ENCODE measurements at places on chromosomes 7 and 10.

GRCh38 chr10:97673736-97674525 is 13.1 kb downstream of the AVPI1 start:
- no peak for DNase-seq

- DNase-seq, result no peak
Measured at GRCh38 chr7:112452102-112452888, 2.0 kb downstream of the IFRD1 start.

- no peak for DNase-seq
Measured at GRCh38 chr10:63213489-63213888, 80.4 kb downstream of the NRBF2 start.

- DNase-seq, result no peak
Measured at GRCh38 chr10:90461437-90462155, 396.2 kb downstream of the HTR7 start.

- DNase-seq, result no peak
Measured at GRCh38 chr7:34343667-34344066, 314.4 kb upstream of the NPSR1 start.

- DNase-seq, result no peak
Measured at GRCh38 chr7:88429382-88429781, 122.7 kb upstream of the STEAP4 start.

GRCh38 chr7:55545496-55545895 is 26.8 kb downstream of the VOPP1 start:
- no peak for DNase-seq

DNA sequence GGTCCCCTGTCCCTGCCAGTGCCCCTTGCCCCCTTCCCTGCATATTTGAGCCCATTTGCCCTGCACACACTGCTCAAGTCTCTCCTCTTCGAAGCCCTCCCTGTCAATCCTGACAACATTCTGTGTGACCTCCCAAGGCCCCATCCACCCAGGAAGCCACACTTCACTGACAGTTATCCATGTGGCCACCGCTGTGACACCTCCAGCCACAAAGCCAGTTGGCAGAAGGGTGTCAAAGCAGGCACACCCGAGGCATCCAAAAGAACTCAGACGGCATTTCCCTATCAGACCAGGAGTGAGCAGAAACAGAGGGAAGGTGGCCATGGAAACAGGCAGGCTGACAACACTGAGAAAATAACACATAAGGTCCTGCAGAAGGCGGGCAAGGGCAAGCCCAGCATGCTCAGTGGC is 4.6 kb downstream of the POLM start:
- DNase-seq, result no peak

DNA sequence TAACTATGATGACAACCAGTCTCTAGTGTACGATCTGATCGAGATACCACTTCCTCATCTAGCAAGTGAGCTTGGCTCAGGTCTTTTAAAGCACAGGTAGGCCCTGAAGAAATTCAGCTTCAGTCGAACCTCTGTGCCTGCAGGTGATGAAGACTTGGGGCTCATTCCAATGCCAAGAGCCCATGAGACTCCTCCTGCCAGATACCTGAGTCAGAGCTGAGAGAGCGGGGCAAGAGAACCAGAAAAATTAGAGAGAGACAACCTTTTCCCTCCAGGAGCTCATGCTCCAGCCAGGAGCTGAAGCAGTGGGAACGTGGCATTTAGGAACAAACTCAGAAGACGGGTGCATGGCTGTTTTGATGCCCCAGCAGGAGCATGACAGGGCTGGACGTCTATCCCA is 232.7 kb downstream of the FANK1 start:
- no peak for DNase-seq

GRCh38 chr10:132538790-132539421 is 1.3 kb downstream of the INPP5A start:
- DNase-seq, result no peak

DNA sequence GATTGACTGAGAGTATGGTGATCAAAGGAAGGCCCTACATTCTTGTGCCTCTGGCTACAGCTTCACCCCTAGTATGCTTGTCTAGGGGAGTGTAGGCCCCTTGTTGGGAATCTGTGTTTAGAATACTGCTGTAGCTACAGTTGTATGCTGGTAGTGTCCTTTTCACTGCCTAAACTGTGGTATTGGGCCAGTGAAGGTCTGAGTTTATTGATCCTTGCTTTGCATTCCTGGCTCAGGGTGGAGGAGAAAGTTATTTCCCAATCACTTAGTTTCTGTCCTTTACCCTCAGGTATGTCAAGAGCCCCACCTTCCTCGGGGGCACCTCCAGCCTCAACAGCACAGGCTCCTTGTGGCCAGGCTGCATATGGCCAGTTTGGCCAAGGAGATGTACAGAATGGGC is 6.6 kb downstream of the SEC24C start:
- no peak for DNase-seq

DNA sequence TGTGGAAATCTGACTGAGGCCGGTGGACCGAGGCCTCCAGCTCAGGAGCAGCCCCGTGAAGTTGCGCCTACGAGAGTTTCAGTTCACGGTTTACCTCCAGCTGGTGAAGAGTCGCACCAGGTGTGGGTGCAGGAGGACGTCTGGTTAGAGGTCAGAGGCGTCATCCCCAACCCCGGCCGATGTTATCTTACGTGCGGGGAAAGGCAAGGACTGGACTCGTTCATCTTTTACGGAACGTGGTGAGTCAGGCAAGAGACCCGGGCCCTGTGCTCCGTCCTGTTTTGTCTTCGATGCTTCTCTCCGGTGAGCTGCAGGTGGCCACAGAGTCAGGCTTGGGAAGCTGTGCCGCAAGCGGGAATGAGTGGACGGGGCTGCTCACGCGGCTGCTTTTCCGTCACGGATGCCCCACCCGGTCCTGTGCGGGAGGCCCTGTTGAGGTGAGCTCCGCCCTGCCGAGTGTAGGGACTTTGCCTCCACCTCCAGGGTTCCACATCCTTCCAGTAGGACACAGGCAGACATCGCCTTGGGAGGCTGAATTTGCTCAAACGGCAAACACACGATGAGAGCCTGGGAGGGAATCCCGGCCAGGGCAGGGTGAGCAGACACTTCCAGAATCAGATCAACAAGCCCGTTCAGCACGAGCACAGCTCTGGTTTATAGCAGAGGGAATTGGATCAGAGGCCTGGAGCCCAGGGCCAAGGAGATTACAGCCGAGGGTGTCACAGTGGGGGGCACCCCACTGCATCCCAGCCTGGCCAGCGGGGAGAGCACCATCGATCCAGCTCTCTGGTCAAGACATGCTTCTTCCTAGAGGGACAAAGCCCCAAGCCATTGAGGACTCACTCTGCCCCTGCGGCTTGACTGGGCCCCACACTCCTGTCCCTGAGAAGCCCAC is 50.1 kb upstream of the INPP5A start:
- no peak for DNase-seq

DNA sequence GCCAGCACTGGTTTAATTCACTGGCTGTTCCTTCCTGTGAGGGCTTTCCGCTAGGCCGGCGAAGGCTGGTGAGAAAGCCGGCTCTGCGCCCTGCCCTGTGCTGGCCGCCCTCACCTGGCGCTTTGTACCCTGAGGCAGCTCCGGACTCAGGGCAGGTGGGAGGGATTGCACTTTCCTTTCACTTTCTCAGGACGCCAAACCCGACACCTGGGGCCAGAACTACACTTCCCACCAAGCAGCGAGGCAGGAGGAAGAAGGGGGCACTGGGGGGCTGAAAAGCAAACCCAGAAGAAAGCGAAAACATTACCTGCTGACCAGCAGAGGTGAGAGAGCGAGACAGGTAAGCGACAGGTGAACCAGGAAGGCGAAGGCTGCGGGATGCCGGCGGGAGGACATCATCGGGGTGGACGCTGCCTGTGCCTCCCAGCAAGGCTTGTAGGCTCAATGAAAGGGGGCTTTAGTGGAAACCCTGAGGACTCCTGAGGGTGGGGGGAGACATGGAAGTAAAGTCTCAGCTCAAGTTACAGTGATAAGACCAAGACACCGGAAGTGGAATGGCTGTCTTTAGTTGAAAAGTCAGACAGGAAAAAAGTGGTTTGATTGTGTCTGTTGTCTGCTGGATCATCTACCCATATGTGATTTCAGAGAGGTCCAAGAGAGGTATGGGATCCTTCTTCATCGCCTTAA is at the start of gene RAB19:
Gene RAB19, plus strand, starts transcription at position 181 of the 687 bp plus-strand sequence. CDS start 3,589 bp downstream, outside the sequence.
- DNase-seq, result no peak

- no peak for DNase-seq
Measured at GRCh38 chr7:153523320-153524015, 528.7 kb upstream of the DPP6 start.

DNA sequence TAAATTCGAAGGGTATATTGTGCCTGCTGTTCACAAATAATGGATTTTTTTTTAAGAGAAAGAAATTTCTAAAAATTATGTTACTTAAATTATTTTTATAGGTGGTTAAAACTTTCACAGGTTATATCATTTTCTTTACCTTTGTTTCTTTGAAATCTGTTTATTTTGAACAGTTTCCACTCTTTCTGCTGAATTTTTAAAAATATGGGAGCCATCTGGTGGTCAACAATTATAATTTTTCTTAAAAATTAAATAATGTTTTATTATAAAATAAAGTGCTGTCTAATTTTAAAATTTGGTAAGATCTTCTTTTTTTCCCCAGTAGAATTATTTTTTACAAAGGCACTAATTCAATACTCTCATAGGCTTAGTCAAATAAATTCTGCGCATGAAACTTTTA is 263.9 kb downstream of the ETV1 start:
- DNase-seq, result no peak

GRCh38 chr7:23721456-23721855 is 11.4 kb downstream of the STK31 start:
- DNase-seq, result no peak

DNA sequence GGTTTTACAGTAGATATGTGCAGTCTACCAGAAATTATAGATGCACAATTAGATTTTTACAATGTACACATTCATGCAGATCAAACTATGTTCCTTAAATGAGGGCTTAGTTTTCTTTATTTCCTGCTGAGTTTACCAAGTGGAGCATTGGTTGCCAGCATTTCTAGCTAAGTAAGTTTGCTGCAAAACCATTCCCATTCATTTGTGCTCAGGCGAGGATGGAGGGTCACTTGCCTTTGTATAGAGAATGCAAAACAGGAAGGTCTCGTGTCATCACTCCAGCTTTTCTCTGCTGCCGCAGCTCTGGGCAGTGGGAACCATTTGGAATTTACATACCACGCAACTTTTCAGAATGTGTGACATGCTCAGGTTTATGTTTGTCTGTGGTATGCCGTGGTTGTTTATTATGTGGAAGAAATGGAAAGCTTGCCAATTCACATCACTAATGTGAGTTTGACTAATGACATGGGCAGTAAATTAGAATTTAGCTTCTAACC is 198.6 kb downstream of the TRIL start:
- no peak for DNase-seq

GRCh38 chr10:32943395-32943794 is 14.6 kb downstream of the ITGB1 start:
- no peak for DNase-seq

- DNase-seq, result no peak
Measured at GRCh38 chr10:73253225-73253555, 746 bp upstream of the MRPS16 start.

- no peak for DNase-seq
Measured at GRCh38 chr10:3791974-3792633, 7.1 kb upstream of the KLF6 start.

- no peak for DNase-seq
Measured at GRCh38 chr7:142542942-142543341, 206.3 kb upstream of the PRSS1 start.

DNA sequence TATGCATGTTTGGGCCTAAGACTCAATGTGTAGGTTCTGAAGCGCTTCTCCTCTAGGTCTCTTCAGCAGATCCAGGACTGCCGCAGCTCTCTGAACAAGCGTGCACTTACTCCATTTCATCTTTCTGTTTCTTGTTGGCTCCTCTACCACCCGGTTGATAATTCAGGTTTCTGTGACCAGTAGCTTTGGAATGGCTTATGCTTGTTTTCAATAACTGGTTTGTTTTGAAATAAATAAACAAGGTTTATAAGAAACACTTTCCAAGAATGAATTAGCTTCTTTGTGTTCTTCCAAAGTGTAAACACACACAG is 1.5 kb downstream of the MDFIC start:
- no peak for DNase-seq

- DNase-seq, result no peak
Measured at GRCh38 chr10:106284802-106285587, 879.5 kb downstream of the SORCS1 start.

DNA sequence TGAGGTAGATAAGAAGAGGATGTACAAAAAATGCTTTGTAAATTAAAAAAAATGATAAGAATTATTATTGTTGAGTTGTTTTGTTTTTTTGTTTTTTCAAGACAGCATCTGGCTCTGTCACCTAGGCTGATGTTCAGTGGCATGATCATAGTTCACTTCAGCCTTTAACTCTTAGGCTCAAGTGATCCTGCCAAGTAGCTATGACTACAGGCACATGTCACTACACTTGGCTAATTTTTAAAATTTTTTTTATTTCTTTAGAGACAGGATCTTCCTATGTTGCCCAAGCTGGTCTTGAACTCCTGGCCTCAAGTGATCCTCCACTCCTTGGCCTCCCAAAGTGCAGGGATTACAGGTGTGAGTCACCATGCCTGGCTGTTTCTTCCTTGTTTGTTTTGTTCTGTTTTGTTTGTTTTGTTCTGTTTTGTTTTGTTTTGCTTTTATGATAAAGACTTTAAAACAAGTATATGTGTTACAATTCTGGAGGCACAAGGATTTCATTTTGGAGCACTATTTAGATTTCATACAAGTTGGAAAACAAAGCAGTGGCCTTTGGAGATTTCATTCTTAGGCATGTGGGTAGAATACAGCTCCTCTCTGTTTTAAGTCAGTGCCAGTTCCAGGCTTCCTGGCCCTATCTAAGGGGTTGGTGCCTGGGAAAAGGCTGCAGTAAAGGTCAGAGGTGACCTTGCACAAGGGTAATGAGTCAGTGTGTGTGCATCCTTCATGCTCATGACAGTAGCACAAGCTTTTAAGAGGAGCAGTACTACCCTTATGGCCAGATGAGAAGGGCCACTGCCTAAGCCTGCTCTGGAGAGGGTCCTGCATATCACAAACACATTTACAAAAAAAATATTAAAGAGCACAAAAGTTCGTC is 17.9 kb downstream of the FGFBP3 start:
- no peak for DNase-seq

DNA sequence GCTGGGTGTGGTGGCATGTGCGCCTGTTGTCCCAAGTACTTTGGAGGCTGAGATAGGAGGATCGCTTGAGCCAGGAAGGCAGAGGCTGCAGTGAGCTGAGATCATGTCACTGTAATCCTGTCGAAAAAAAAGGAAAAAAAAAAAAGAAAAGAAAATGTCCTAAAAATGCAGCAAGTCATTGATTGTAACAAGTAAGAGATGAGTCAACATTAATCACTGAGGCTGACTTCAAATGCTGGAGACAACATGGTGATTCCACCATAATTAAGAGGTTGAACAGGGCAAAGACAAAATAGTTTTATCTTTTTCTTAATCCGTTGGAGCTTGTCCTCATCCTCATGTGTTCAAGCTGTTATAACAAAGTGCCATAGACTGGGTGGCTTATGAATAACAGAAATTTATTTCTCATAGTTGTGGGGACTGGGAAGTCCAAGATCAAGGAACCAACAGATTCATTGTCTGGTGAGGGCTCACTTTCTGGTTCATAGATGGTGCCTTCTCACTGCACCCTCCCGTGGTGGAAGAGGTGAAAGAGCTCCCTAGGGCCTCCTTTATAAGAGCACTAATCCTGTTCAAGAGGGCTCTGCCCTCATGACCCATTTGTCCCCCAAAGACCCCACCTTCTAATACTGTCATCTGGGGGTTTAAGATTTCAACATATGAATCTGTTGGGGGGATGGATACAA is 60.3 kb downstream of the TBXAS1 start:
- no peak for DNase-seq
